Aorta (tissue), 5 donors: ENCODE measurements at places on chromosomes 12 and 14.

- H3K4me1 ChIP-seq, result no peaks in the 10 kb centered on the region
- no peaks in the 10 kb centered on the region for H3K27me3 ChIP-seq
- H3K4me3 ChIP-seq, result peak overlapping the region; percentile 7
- H3K27ac ChIP-seq, result peak overlapping the region; percentile 45
Observed at GRCh38 chr12:76032043-76032981, 736 bp upstream of the PHLDA1 start.

- H3K4me3 ChIP-seq, result no peak overlapping the region
- DNase-seq, result no peak
- no peaks in the 10 kb centered on the region for H3K36me3 ChIP-seq
- H3K27ac ChIP-seq, result no peak overlapping the region
- no peaks in the 10 kb centered on the region for H3K4me1 ChIP-seq
Observed at GRCh38 chr14:51082349-51082748, 12.6 kb downstream of the TRIM9 start.

GRCh38 chr14:33584697-33585096 is 366.2 kb downstream of the EGLN3 start:
- H3K4me1 ChIP-seq, result no peaks in the 10 kb centered on the region
- no peak overlapping the region for H3K27ac ChIP-seq
- no peak for DNase-seq
- H3K4me3 ChIP-seq, result no peak overlapping the region

GRCh38 chr12:103832048-103832997 is 8.7 kb downstream of the NT5DC3 start:
- H3K4me1 ChIP-seq, result no peaks in the 10 kb centered on the region
- no peaks in the 10 kb centered on the region for H3K27me3 ChIP-seq
- no peak for DNase-seq
- H3K36me3 ChIP-seq, result peaks cover 3% of the 10 kb centered on the region
- H3K4me3 ChIP-seq, result no peak overlapping the region

DNA sequence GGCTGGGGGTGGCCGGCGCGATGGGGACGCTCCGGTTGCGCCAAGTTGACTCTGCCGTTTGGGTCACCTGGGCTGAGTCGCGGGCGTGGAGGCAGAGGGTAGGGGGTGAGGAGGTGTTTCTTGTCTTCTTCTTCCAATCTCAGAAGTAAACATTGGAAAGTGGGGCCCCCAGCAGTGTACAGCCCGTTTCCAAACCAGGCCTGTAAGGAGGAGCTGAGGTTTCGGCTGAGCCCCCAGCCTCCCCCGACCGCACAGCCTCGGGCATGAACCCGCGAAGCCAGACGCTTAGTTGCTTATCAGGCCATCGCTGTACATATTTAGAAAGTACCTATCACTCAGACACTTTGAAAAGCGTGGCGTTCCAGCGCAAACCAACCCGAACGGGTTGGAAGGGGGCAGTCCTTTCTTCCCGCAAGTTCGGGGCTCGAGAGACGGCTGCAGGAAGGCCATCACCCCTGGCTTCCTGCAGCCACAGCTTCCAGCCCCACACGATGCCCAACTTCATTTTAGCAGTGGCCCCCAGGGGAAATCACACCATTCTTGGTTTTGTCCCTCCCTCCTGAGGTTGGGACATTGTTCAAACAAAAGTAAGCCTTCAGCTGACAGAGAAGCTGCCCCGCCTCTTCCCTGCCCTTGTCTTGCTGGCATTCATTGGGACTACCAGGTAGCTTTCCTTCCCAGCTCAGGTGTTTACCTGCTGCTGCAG is 164.1 kb downstream of the ZFP36L1 start:
- H3K36me3 ChIP-seq, result no peaks in the 10 kb centered on the region
- H3K27me3 ChIP-seq, result no peaks in the 10 kb centered on the region
- no peak overlapping the region for H3K4me3 ChIP-seq
- DNase-seq, result no peak

GRCh38 chr12:127479256-127479655 is 787.7 kb upstream of the TMEM132C start:
- H3K36me3 ChIP-seq, result no peaks in the 10 kb centered on the region
- DNase-seq, result no peak
- no peaks in the 10 kb centered on the region for H3K27me3 ChIP-seq
- no peak overlapping the region for H3K27ac ChIP-seq
- no peak overlapping the region for H3K4me3 ChIP-seq
- no peaks in the 10 kb centered on the region for H3K4me1 ChIP-seq

DNA sequence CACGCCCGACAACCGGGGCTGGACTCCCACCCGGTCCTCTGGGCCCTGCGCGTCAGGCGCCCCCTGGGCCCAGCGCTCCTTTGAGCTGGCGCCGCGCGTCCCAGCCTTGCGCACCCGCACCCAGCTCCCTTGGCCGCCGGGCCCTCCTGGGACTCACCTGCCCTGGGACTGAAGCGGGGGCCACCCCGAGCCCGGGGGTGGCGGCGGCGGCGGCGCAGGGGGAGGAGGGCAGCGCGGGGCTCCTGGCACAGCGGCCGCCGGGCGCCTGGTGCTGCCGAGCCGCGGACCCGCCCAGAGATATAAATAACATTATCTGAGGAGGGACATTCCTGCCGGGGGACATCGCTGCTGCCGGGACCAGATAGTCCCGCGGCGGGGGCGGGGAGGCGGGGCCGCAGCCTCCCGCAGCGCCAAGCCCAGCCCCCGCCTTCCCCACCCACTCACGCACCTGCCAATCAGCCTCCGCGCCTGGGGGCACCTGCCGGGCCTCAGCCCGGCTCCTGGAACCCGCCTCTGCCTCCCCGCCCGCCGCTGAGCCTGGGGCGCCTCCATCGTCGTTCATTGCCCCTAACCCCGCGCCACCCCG is at the start of gene SPTB:
Gene SPTB, minus strand, starts transcription at position 273 of the 586 bp plus-strand sequence. CDS start 56,813 bp downstream, outside the sequence.
- peak within 1 kb of the TSS; percentile 63 for H3K4me3 ChIP-seq
- no peaks in the 10 kb centered on the region for H3K36me3 ChIP-seq
- no peak within 1 kb of the TSS for H3K27ac ChIP-seq
- H3K4me1 ChIP-seq, result no peaks in the 10 kb centered on the region
- no peak for DNase-seq

GRCh38 chr14:95858893-95859292 is 17.7 kb upstream of the TUNAR start:
- no peaks in the 10 kb centered on the region for H3K36me3 ChIP-seq
- H3K27ac ChIP-seq, result no peak overlapping the region
- H3K4me1 ChIP-seq, result peaks cover 10% of the 10 kb centered on the region
- no peak overlapping the region for H3K4me3 ChIP-seq
